ENCODE measurements at places on chromosomes 6 and 20.

- DNase-seq = no peak
These were observed 68.2 kb upstream of the XRN2 start for GRCh38 chr20:21234806-21235483.

DNA sequence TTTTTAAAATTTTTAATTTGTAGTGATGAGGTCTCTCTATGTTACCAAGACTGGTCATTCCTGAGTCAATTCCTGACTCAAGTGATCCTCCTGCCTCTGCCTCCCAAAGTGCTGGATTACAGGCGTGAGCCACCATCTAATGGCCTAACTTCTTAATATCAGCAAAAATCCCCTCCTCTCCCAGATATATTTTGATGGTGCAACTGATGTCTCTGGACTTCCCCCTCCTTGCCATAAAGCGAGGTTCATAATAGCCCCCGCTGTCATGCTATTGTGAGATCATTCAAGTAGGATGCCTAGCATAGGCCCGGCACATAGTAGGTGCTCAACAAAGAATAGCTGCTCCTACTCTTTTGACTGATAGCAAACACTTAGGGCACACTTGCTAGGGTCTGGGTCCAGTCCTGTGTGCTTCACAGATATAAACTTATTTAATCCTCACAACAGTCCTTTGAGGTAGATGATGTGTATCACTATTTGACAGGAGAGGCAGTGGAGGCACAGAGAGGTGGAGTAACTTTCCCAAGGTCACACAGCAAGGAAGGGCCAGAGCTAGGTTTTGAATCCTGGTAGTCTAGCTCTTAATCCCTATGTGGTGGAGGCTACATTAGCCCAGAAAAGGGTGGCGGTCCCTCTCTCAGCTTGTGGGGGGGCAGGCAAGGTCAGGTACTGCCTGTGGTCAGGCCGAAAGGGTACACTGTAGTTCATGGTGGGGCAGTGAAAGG lies 14.6 kb downstream of the SRC start:
- DNase-seq = no peak

DNA sequence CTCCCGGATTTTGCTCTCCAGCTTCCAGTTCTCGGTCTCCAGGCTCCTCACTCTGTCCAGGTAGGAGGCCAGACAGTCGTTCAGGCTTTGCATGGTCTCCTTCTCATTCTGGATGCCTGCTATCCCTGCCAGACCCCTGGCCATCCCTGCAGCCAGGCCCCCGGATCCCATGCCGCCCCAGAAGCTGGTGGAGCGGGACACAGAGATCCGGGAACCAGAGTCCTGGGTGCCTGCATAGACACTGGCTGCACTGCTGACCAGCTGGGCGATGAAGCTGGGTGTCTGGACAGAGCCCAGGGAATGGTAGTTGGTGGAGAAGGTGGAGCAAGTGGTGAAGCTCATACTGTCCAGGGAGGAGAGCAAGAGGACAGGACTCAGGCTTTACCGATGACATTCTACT lies 2.9 kb upstream of the CALHM6 start:
- DNase-seq = no peak

DNA sequence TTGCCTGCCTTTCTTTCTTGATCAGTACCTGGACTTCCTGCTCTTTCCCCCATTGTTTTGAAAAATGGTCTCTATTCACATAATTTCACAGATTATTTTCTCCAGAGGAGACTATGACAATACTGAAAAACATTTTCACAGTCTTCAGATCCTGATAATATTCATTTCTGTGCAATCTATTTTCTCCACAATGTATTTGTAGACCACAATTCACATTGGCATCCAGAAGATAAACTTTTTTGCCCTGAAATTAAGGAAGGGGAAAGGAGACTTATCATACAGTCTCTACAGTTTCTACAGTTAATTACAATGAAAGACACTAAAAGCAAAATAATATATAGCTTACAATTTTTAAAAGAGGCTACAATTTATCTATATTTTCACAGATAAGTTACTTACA lies 18.4 kb downstream of the LCA5 start:
- no peak for DNase-seq

GRCh38 chr6:30194797-30195690 lies 18.2 kb downstream of the TRIM26 start:
- no peak for DNase-seq

DNA sequence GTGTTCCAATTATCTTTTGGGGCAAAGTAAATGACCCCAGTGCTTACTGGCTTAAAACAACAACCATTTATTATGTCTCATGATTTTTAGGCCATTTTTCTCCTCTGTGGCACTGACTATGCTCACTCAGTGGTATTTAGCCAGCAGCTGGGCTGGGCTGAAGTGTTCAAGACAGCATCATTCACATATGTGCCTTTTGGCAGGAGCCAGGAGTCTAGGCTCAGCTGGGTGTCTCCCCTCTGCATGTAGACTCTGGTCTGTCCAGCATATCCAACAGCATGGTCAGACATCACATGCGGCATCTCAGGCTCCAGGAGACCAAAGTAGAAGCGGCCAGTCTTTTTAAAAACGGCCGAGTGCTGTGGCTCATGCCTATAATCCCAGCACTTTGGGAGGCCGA lies 120.3 kb upstream of the TOP1 start:
- no peak for DNase-seq

DNA sequence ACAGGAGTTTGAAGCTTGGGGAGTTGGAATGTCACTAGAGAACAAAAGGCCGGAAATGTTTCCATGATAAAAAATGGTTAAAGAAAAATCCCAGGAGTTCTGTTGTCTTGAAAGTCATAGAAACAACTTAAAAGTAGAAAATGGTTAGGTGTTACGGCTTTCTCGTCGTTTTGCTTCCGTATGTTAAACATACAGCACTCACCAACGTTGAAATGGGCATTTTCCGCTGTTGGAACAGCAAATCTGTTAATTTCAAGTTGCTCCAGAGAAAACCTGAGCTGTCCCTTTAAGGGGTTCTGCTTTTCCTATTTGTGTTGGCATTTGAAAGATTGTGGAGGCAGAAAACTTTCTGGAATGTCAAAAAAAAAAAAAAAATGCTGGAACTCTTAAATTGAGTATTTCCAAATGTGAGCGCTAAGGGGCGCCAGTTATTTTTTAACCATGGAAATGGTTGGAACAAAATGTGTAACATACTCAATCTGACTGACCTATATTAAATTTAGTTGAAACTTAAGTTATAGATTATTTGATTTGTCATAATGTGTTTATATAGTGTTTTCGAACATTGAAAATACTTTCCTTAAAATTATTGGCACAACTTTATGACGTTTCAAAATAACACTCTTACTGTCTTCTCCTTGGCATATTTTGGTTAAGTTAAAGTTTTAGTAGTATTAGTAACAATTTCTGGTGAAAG lies 2.2 kb downstream of the QKI start:
- DNase-seq = no peak

GRCh38 chr6:111482188-111482958 lies 645 bp downstream of the REV3L start:
- DNase-seq = peak; percentile 34

GRCh38 chr6:159957071-159957673 lies 11.7 kb upstream of the IGF2R start:
- DNase-seq = no peak

- no peak for DNase-seq
These were observed 1516.4 kb upstream of the DEFB115 start for GRCh38 chr20:29740951-29741593.

GRCh38 chr6:44192428-44193041 lies 24.2 kb upstream of the MYMX start:
- DNase-seq = no peak

DNA sequence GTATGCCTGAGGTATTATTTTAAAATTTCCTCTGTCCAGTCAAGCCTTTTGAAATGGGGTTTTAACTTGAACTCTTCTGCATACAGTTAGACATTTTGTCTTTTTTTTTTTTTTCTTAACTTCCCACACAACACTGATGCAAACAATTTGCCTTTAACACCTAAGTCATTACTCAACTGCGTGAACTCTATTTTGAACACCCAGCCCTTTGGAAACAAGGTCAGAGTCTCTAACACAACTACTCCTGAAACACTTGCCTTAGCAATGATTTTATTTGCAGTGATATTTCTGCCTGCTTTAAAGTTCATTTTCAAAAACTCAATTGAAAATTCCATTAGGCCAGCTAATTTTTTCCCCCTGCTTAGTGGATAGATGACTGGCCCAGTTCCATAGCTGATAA lies 24.2 kb downstream of the GLYATL3 start:
- no peak for DNase-seq

DNA sequence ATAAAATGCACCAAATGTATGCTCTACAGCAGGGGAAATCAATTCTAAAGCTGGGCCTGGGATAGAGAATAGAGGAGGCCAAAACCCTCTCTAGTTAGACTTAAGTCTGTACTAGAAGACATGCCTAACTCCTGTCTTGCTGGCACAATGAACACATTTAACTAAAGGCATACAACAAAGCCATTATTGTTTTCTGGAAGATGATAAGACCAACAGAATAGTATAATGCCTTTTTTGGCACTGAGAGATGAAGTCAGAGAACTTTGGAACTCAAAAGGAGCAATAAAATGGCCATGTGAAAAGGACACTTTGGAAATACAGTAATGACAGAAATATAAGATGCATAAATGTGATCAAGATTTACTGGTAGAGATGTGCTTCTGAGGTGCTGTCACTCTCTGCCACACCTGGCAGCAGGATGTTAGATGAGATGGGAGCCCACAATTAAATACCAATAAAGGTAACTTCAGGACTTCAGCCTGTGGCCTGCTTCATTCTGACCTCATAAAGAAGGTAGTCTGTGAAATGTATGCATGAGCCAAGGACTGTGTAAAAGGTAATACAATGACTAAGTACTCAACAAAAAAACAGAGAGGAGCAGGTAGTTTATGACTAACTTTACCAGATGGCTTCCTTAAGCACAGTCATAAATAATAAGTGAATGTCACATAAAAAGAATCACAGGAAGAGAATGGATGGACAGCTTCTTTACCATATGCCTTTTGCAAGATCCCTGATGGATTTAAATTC lies 333.4 kb downstream of the BCKDHB start:
- no peak for DNase-seq

DNA sequence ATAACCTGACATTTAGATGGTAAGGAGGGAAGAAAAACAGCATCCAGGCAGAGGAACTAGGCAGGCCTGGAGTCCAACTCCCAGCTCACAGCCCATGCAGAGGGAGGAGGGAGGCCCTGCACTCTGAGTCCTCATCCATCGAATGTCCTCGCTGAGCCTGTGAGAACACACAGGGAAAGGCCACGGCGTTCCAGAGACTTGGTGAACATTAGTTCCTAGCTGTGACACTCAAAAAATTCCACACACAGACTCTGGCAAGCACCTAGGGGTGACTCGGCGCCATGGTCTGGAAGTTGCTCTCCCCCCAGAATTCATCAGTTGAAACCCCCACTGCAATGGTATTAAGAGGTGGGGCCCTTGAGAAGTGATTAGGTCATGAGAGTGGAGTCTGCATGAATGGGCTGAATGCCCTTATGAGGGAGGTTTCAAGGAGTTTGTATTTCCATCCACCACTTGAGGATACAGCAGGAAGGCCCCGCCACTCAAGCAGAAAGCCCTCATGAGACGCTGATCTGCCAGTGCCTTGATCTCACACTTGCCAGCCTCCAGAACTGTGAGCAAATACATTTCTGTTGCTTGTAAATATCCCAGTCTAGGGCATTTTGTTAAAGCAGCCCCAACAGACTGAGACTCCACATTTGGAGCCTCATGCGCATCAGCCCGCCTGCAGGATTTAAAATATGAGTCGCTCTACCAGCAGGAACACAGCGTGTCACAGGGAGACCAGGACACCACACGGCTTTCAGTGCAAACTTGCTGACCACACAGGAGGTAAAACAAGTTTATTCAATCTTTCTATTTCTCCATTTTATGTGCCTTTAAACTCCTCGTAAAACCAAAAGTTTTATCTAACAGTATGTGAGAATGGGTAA lies 73.9 kb downstream of the WDR27 start:
- no peak for DNase-seq

GRCh38 chr20:20360464-20360863 lies 7.4 kb upstream of the INSM1 start:
- no peak for DNase-seq

GRCh38 chr6:127053032-127053874 lies 65.2 kb upstream of the RSPO3 start:
- DNase-seq = no peak

DNA sequence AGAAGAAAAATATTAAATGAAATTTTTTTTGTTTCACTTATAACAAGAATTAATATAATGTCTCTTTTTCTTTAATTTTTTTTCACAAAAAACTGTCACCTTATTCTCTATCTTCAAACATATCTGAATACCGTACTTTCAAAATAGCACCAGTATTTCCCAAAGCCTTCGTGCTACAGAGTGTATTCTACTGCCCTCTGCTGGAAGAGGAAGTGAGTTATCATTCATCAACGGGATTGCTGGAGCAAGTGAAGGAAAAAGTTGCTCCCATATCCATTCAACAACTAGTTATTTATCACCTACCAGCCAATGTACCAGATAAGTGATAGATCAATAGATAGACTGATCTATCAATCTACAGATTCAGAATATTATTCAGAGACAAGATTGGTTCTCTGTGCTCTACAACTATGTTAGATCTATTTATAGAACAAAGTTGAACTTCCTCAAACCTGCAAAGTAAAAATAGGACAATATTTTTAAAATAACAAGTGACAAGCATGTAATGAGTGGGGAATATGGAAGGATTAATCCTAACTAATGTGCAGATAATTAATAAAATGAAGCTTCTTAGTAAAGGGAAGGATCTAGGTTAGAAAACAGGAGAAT lies 26.7 kb upstream of the TFAP2B start:
- DNase-seq = peak; percentile 7

DNA sequence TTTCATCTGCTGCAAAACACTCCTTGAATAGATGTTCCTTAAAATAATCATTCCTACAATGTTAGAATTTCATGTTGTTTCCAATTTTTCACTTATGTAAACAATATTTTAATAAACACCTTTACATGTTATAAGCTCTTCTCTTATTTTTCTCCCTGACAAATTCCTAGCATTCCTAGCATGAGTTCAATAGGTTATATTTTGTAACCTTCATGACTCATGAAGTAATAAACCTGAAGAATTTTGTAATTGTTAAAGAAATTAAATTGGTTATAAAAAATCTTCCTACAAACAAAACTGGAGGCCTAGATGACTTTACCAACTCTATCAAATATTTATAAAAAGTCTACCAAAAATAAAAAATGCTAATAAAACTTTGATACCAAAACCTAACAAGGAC lies 66.3 kb downstream of the NT5E start:
- DNase-seq = no peak

- peak; percentile 70 for DNase-seq
These were observed 131.8 kb upstream of the PROKR2 start for GRCh38 chr20:5448449-5449118.

GRCh38 chr6:6795393-6795792 lies 206.9 kb downstream of the LY86 start:
- no peak for DNase-seq

DNA sequence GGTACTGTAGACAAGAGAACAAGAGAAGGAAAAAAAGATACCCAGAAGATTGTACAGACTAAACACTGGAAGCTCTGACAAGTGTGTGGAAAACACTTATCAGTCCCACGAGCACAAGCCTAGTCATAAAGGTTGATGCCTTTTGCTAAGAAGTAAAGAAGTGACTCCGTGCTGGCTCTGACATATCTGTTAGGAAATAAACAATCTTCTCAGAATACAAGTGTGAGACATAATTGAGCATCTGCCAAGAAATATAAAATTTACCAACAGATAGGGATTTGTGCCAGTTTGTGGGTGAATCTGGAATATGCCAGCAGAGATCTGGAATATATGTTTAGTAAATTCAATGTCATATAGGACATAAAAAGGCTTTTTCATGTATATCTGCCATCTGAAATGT lies 258.7 kb upstream of the RNF217 start:
- no peak for DNase-seq

- no peak for DNase-seq
These were observed 48.2 kb upstream of the REV3L start for GRCh38 chr6:111531185-111531584.

GRCh38 chr6:15243910-15244619 lies 1.8 kb upstream of the JARID2 start:
- no peak for DNase-seq

Data from NCI-H187 (cell line).